ENCODE measurements at places on chromosomes 6 and 20.

DNA sequence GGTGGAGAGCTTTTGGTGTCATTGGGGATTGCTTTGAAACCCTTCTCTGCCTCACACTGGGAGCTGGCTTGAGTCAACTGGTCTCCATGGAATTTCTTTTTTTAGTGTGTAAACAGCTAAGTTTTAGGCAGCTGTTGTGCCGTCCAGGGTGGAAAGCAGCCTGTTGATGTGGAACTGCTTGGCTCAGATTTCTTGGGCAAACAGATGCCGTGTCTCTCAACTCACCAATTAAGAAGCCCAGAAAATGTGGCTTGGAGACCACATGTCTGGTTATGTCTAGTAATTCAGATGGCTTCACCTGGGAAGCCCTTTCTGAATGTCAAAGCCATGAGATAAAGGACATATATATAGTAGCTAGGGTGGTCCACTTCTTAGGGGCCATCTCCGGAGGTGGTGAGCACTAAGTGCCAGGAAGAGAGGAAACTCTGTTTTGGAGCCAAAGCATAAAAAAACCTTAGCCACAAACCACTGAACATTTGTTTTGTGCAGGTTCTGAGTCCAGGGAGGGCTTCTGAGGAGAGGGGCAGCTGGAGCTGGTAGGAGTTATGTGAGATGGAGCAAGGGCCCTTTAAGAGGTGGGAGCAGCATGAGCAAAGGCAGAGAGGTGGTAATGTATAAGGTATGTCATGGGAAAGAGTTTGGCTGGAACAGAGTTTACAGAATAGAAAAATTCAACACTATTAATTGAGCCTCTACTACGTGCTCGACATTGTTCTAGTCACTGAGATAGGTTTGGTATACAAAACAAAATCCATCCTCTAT, 31.2 kb downstream of the SRSF3 start:
- DNase-seq = no peak

- DNase-seq = no peak
Measured at GRCh38 chr6:67129780-67130179, 1422.8 kb upstream of the EYS start.

DNA sequence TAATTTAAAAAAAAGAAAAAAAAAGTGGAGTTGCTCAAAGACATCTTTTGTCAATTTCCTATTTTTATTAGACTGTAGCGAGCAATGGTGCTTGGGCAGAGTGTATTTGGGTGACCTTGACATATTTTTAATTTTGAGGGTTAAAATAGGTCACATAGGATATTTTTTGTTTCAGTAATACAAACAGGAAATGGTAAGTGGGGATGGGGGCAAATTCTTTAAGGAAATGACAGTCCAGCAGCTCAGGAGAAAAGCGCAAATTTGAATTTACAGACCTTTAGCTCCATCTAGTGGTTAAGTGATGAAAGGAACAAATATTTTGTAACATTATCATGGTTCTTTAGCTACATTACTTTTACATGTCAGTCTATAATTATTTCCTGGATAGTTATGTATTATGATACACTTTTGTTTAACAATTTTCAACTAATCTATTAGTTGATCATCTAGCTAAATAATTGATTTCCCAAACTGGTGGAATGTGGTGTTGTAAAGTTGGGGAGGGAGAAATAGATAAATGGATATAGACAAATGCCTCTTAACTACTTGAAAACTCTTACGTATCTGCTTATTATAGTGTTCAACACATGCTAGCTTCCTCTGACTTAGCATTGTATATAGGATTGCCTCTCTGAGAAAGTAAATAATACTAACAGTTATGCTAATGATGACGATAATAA, 10.0 kb downstream of the CITED2 start:
- no peak for DNase-seq

- no peak for DNase-seq
Measured at GRCh38 chr6:57068061-57068460, 21.6 kb downstream of the KIAA1586 start.

DNA sequence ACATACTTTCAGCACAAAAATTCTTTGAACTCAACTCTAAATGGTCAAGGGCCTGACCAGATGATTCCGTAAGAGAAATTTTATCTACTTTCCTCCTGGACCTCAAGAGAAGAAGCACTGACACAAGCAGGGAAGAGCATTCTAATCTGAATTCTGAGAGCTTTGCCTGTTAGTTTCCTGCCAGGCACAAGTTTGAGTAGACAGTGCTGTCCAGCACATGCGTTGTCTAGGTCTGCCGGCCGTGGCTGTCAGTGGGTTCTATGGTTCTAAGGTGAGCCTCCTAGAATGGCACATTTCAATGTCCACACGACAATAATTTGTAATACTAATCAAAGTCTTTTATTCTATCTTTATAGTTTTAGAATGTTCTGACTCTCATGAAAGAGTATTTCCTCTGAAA, 91.9 kb downstream of the RFPL4B start:
- DNase-seq = no peak

DNA sequence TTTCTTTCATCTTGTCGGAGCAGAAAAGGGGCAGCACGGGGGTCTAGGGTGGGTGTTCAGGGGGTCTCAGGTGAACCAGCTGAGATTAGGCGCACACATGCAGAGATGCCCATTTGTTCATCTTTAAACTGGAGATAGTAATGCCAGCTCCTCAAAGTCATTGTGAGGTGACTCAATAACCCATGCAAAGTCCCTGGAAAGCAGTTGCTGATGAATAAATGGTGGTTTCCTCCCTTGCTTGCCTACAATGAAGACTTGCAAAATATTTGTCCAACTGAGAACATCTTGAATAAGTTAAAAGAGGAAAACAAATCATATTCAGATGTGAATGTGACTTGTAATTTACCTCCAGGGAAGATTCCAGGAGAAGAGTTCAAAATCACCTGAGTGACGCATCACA, 206.9 kb downstream of the LY86 start:
- no peak for DNase-seq

DNA sequence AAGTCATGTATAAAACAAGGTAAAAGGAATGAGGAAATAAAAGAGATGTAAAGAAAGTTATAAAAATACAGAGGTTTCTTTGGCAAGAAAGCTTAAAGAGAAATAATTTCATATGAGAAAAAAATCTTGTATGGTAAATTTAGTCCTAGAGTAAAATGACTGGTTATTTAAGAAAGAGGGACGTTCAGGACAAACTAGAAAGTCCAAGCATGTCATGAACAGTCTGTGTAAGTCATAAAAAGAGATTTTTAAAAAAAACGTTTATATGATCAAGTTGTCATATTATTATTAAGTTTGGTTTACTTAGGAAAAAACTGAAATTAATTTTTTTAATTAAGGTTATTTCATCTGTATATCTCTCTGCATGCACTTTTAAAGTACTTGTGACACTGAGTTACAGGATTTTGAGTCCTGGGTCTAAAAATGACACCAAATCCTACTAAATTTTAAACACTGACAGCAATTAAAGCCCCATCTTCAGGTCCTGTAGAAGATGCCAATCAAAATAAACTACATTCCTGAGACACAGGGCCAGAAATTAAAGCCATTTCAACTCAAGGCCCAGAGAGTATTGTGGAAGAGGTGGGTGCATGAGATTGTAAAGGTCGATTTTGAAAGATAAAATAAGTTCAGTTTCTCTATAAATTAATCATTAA, 62.4 kb downstream of the AGPAT4 start:
- no peak for DNase-seq

GRCh38 chr6:21166754-21167153, 426.8 kb upstream of the SOX4 start:
- no peak for DNase-seq

DNA sequence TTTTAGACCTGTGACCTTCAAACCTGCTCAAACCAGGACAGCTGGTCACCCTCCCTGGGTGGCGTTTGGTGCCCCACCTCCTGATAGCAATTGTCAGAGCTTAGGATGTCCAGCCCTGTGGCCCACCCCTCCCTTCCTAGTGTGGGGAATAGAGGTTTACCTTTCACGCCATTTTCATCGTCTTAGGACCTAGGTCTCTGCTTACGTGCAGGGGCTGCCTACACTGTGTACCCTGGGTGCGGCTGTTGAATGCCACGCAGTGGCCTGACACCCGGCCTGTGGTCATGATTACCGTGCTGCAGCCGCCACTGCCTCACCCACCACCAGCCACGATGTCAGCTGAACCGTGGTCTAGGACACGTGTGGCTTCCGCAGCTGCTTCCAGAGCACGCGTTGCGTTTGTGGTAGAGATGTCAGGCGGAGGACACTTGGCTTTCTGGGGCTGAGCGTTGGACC, 157.3 kb downstream of the DTNBP1 start:
- no peak for DNase-seq

- no peak for DNase-seq
Measured at GRCh38 chr6:16109659-16110305, 19.1 kb upstream of the MYLIP start.
